ENCODE measurements at places on chromosomes 6 and 20.

- no peak for DNase-seq
Observed at GRCh38 chr6:111914617-111915016, 41.4 kb upstream of the FYN start.

DNA sequence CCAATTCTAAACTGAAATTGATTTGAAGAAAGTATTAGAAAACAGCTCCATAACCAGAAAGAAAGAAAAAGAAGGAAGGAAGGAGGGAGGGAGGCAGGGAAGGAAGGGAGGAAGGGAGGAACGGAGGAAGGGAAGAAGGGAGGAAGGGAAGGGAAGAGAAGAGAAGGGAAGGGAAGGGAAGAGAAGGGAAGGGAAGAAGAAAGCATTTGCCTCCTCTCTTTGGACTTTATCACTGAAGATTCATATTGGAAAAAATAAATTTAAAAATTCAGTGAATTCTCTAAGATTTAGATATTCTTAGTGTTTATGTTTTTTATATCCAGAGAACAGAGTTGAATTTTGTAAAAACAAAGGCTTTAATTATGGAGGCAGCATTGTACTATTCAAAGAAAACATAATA lies 68.5 kb upstream of the NXT1 start:
- no peak for DNase-seq

GRCh38 chr6:37359039-37359438 lies 5.3 kb downstream of the RNF8 start:
- no peak for DNase-seq

GRCh38 chr20:36344517-36345132 lies 38.5 kb downstream of the DLGAP4 start:
- DNase-seq, result no peak

- DNase-seq, result no peak
Observed at GRCh38 chr6:130065609-130066156, 47.3 kb downstream of the L3MBTL3 start.

GRCh38 chr6:126300735-126301134 lies 39.2 kb upstream of the CENPW start:
- DNase-seq, result no peak

GRCh38 chr6:30898750-30899360 lies 9.2 kb upstream of the GTF2H4 start:
- DNase-seq, result no peak

- DNase-seq, result no peak
Observed at GRCh38 chr20:42609618-42610017, 580.1 kb downstream of the PTPRT start.

DNA sequence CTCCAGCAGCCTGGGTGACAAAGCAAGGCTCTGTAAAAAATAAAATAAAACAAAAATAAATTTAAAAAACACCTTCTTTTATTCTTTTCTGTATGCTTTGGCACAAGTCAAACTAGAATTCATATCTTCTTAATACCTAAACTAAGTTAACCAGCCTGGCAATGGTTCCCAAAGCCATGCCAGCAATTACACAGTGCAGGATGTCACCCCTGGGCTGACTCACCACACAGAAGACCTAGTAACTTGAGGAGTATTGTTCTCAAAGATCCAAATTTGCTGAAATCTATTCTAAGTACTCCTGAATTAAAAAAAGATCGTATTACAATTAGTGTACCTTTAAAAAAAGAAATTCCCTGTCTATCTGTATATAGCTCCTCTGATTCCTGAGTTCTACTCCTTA lies 162.7 kb upstream of the SGK1 start:
- DNase-seq, result no peak

GRCh38 chr6:129525055-129525454 lies 184.9 kb downstream of the ARHGAP18 start:
- DNase-seq, result no peak

DNA sequence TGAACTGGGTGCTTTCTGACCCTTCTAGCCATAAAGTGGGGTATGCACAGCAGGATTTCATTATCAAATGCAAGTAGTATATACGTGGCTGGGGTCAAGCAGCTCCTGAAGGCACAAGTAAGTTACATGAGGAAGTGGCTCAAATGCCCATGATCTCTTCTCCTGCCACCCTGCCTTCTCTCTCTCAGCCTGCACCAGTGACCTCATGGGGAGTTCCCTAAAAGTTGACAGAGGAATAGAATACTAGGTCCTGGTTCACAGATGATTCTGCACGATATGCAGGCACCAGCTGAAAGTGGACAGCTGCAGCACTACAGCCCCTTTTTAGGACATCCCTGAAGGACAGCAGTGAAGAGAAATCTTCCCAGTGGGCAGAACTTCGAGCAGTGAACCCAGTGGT lies 282.0 kb downstream of the BCKDHB start:
- DNase-seq, result no peak

DNA sequence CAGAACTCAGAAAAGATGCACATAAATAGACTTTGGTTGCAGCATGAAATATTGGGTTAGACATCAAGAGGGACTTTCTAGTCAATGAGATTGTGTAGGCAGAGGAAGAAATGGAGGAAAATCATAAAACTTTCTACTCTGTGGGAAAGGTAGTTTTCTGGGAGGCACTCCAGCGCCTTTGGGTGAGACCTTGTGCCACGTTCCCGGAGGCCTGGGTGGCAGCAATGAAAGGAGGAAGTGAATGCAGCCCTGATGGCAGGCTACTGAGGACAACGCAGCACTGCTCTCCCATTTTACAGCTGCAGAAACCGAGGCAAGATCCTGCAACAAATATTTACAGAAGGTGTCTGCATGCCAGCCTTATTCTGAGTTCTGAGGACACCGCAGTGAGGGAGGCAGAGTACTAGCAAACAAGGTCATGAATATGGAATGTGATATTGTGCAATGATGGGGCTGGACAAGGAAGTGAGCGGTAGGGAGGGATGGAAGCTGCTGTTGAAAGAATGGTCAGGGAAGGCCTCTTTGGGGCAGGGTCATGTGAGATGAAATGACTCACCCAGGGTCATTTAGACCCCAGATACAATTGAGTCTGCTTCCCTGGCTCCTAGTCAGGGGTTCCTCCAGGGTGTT lies 159.1 kb downstream of the TFAP2C start:
- no peak for DNase-seq

GRCh38 chr6:70956451-70957283 lies at the start of gene B3GAT2:
Gene B3GAT2 (minus strand): TSS chr6:70957060. CDS start chr6:70956429, 631 bp downstream.
- no peak for DNase-seq

DNA sequence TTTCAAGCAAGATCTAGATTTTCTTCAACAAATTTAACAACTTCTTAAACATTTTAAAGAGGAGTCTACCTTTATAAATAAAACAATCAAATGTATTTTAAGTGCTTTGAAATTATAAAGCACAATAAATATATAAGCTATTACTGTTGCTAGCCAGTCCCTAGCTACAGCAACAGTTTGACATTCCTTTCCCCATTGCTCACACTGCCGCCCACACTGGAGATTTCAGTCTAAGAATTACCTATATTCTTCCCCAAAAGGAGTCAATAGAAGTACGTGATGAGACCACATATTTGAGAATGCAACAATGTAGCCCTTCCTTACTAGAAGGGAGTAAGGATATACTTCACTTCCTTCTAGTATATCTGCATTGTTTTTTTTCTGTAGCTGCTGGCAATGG lies 65.3 kb upstream of the RNF146 start:
- no peak for DNase-seq

DNA sequence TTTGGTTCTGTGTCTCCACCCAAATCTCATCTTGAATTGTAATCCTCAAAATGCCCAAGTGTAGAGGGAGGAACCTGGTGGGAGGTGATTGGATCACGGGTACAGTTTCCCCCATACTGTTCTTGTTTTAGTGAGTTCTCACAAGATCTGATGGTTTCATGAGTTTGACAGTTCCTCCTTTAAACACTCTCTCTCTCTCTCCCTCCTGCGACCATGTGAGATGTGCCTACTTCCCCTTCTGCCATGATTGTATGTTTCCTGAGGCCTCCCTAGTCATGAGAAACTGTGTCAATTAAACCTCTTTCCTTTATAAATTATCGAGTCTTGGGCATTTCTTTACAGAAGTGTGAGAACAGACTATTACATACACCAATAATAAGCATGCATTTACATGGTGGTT lies 12.1 kb upstream of the EYS start:
- no peak for DNase-seq

DNA sequence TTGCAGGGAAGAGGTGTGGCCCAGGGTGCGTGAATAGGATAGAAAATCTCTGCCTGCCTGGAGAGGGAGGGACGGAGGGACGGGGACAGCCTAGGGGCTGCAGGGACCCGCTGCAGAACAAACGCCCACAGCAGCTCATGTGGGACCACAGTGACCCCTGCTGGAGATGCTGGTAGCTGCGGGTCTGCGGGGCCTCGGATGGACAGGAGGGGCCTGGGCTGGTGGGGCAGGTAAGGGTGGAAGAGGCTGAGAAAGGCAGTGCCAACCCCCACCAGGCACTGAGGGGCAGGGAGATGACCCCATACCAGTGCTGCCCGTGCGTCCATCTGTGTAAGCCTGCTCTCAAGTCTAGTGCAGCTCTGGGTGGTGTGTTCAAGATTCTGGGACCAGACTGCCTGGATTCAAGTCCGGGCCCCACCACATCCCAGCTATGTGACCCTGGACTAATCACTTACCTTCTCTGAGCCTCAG lies 39.4 kb downstream of the KIAA1755 start:
- DNase-seq, result peak; percentile 60

DNA sequence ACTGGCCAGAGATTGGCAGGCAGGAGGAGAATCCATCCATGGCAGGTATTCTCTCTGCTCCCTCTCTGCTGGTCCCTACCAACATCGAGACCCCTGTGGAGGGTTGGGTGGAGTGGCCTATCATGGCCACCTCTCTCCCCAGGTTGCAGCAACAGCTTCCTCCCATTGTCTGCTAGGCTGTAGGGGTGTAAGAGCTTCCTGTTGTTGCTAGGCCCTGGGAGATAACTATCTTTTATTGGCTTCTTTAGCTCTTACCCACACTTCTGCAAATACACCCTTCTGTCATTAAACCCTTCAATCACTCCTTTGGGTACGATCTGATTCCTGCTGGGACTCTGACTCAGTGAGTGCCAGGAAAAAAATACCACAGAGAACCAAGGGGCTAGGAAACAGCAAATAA lies 66.6 kb upstream of the FAM184A start:
- DNase-seq, result no peak

DNA sequence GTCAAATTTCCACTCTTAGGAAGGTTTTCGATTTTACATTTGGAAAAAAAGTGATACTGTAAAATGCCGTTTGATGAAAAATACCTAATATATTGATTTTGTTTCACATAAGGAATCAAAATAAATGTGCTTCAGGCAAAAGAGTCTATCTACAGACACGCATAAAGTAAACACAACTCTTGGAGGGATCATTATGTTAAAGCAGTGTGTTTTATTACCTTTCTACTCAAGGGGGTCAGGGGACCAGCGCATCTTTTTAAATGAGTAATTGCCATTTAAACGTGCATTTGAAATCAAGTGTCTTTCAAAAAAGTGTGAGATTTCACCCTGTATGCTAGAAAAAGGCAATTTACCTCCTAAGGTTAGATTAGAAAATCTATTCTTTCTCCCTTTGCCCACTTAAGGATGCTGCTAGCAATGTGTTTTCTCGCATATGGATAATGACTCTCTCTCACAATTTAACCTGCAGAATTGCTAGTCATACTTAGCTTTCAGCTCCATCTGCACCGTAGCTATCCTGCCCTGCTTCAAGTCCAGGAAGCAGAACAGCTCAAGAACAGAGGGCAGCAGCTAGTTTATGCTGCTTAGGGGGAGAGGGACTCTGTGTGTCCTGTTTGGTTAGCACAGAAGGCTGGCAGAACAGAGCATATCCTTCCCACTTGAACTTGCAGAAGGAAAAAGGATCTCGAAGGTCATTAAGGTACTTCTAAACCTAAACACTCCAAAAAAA lies 35.0 kb downstream of the NKAIN2 start:
- no peak for DNase-seq

DNA sequence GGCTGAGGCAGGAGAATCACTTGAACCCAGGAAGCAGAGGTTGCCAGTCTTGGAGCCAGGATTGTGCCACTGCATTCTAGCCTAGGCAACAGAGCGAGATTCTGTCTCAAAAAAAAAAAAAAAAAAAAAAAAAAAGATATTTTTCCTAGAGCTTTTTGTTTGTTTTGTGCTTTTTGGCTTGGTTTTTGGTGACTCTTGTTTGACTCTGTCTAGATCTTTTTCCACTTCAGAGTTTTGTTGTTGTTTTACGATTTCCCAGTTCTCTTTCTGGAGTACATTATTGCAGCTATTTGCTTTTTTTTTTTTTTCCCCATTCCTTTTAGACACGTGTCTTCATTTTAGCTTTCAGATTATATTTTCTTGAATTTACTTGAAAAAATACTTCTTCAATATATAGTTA lies 67.0 kb upstream of the AKAP12 start:
- no peak for DNase-seq

- DNase-seq, result no peak
Observed at GRCh38 chr6:56852260-56853010, 102.5 kb upstream of the BEND6 start.

DNA sequence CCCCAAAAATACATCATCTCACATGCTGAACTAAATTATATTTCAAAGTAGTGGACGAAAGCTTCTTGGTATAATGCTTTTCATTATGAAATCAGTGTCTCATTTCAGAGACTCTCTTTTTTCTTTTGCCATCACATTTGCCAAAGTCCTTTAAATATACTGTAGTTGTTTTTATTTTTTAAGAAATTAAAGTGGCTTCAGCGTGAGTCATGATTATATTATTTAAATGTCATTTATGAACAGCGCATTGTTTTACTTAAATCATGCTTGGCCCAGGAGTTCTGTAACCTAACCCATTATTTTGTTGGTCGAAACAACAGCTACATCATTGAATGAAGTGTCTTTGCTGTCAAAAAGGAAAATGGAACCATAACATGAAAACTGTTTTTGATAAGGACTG lies 100.9 kb downstream of the CD109 start:
- DNase-seq, result no peak

GRCh38 chr20:46148313-46149208 lies 30.4 kb downstream of the CD40 start:
- no peak for DNase-seq

DNA sequence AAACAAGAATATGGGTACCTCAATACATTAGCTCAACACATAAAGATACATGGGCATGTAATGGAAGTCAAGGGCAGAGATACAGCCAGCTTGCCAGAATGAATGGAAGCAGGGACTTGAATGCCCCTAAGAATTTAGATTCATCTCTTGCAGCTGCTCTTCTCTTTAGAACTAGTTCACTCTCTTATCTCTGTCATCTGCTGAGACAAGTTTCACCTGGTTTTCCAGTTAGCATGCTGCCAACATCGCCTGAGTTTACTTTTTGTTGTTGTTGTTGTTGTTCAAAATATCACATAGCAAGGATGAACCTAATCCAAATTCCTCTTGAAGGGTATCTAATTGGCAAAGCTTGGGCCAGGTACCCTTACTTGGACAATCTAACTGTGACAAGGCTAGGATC lies 14.1 kb upstream of the PAQR8 start:
- DNase-seq, result no peak

Data from CD4-positive, alpha-beta T cell treated with Interleukin-4 for 4 hours (primary cell).